AG08395 (cell line): ENCODE measurements at places on chromosomes 16 and 17.

GRCh38 chr17:28055546-28056275 lies 13.2 kb downstream of the NLK start:
- DNase-seq = no peak

GRCh38 chr17:42928714-42929496 lies 28.3 kb downstream of the G6PC1 start:
- peak; percentile 88 for DNase-seq

DNA sequence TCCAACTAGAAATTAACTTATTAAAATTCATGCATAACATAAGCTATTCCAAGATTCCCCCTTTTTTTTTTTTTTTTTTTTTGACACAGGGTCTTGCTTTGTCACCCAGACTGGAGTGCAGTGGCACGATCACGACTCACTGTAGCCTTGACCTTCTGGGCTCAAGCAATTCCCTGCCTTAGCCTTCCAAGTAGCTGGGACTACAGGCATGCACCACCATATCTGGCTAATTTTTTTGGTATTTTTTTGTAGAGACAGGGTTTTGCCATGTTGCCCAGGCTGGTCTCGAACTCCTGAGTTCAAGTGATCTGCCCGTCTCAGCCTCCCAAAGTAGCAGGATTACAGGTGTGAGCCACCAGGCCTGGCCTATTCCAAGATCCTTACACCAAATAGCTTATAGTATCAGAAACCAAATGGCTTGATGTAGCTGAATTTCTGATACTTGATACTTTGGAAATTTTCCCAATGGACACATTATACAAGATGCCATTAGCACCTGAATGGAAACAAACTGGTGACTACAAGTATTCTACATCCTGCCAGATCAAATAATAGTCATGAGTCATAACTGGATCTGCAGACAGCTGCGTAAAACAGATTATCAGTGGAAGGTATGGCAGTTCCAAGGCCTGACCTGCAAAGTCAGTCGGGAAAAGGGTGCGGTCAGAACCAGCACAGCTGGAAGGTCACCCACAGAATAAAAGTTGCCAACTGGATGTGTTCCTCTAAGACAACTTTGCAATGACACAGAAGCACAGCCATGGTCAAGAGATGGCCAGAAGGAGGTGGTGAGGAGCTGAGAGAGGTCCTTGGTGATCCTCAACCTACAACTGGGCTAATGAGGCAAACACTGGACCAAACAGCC lies 14.5 kb downstream of the TUBG1 start:
- DNase-seq = no peak

DNA sequence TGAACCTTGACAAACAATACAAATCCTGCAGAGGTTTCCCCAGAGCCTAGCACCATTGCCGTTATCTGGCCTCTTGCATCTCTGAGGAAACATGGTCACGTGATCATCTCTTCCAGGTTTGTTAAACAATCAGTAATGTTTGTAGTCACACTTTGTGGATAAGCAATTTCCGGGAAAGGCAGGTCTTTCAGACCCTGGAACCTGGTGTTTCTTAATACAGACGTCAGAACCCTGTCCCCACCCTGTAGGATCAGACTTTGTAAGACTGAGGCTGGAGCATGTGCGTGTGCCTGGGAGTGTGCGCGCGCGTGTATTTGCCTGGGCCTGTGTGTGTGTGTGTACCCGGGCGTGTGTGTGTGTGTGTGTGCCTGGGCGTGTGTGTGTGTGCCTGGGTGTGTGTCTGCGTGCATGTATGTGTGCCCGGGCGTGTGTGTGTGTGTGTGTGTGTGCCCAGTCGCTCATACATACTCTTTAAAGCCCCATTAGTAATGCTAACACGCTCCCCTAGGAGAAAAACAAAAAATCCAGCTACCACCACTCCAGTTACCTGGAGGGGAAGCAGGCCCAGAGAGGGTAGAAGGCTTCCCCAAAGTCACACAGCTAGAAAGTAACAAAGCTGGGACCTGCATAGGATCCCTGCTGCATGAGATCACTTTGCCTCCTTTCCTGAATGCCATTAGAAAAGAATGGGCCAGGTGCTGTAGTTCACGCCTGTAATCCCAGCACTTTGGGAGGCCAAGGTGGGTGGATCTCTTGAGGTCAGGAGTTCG lies 5.3 kb downstream of the CTNS start:
- no peak for DNase-seq

DNA sequence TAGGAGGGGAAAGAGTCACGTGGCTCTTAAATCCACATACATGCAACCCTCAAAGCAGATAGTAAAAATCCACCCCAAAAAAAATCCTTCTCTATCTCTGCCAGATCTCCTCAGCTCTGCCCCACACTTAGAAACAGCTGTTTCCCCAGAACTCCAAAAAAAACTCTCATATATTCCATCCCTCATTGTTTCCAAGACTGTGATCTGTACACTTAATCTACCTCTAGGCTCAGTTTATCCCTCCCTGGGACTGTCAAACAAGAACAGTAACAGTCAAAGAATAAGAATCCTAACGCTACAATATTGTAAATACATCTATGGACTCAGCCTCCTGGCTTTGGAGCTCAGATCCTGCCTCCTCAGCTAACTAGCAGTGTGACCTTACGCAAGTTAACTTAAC lies 11.6 kb downstream of the CUEDC1 start:
- DNase-seq = no peak

DNA sequence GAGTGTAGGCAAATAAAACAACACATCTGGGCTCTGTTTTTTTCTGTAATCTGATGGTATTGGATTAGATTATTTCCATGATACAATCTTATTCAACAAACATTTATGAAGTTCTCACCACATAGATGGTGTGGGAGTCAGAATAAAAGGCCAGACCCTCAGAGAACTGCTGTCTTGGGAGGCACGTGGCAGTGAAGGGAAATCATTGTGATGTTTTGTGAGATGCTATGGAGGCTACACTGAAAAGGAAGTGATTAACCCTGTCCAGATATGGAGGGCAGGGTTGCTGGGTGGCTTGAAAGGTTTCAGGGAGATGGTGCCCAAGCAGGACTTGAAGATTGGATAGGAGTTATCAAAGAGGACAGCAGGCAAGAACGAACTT lies 35.6 kb downstream of the DHRS7B start:
- no peak for DNase-seq

GRCh38 chr17:67280279-67280678 lies 35.3 kb upstream of the HELZ start:
- no peak for DNase-seq

GRCh38 chr17:6651919-6652452 lies 424 bp downstream of the C17orf100 start:
- DNase-seq = no peak

- no peak for DNase-seq
Measured at GRCh38 chr16:78988361-78988969, 612.1 kb downstream of the MAF start.

GRCh38 chr17:18866866-18867813 lies 9.2 kb downstream of the PRPSAP2 start:
- DNase-seq = no peak

DNA sequence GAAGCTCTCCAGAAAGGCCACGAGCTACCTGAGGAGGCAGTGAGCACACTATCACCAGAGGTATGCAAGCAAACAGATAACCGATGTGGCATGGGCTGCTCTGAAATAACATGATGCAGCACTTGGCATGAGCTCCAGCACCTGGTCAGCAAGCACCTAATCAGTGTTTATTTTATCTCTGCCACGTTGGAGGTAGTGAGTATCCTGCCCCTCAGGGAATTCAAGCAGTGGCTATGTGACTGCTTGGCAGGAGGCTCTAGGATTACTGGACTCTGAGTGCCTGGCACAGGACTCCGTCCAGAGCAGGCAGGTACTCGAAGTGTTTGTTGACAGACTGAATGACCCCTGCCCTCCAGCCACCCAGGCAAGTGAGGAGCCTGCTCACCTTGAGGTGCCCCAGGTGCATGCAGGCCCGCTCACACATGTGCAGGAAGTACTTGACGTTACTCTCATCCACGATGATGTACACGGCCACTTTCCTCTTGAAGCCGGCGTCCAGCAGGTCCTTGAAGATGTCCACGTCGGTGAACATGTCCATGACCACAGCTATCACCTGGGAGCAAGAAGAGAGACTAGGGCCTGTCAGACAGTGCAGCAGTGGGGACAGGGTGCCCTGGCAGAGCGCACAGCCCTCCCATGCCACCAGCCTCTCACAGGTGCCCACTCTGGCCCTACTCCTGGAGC lies 16.6 kb downstream of the FAM83G start:
- no peak for DNase-seq

- DNase-seq = no peak
Measured at GRCh38 chr16:58649707-58650106, 20.1 kb upstream of the CNOT1 start.

DNA sequence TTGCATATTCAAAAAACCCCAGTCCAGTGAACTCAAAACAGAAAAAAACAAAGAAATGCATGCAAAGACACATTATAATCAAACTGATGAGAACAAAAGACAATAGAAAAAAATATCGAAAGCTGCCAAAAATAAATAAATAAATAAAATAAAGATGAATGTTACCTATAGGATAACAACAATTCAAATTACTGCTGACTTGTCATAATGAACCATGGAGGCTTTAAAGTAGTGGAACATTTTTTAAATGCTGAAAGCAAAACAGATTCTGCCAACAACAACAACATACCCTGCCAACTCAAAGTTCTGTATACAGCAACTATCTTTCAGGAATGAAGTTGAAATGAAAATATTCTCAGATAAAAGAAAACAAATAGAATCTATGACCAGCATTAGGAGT lies 116.6 kb downstream of the CBLN1 start:
- no peak for DNase-seq

- no peak for DNase-seq
Measured at GRCh38 chr17:61897548-61898180, 30.1 kb downstream of the INTS2 start.

GRCh38 chr17:57926723-57927047 lies 28.5 kb downstream of the CUEDC1 start:
- no peak for DNase-seq

DNA sequence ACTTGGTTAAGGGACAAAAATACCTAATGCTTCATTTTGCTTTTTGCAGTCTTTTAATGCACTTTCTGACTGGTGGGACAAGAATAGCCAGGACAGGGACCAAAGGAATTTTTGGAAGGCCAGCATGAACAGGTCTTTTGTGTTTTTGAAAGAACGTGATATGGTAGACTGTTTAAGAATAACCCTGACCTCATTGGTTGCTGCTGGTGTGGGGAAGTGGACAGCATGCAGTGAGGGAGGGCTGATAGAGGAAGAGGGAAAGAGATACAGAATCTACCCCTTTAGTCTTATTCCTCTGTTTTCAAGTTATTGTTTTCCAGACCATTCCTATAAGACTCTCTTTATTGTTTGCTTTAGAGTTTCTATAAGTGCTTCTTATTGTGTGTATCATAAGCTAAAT lies 816.2 kb downstream of the CDH11 start:
- no peak for DNase-seq

GRCh38 chr17:78294776-78295175 lies 63.3 kb downstream of the TMEM235 start:
- DNase-seq = no peak

DNA sequence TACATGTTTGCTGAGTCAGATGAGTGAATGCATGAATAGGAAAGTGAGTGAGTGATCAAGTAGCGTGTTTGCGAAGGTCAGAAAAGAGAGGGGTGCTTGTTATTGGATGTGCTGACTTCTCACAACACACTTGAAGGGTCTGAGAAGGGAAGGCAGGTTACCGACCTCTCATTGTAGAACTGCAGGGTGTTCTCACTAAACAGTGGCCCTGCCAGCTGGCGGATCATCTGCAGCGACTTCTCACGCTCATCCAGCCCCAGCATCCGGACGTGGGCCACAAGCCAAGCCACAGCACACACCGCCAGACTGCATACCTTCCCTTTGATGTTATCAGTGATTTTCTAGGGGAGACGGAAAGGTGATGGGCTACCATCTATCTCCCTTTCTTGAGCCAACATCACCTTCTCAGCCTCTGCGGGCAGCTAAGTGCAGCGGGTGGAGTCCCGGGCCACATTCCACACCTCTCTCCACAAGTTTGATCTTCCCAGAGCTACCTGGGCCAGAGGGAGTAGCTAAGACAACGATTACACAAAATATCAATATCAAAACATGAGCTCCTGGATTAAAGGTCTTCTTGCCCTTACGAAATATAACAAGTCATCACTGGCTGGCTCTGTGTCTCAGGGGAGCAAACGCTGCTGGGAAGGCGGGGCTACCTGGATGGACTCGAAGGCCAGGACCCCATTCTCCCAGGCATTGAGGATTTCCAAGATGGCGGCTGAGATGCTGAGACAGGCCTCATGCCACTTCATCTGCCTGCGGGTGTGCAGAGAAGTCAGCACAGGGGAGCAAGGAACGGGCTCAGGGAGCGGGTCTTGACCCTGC lies 11.0 kb downstream of the CSF3 start:
- no peak for DNase-seq

DNA sequence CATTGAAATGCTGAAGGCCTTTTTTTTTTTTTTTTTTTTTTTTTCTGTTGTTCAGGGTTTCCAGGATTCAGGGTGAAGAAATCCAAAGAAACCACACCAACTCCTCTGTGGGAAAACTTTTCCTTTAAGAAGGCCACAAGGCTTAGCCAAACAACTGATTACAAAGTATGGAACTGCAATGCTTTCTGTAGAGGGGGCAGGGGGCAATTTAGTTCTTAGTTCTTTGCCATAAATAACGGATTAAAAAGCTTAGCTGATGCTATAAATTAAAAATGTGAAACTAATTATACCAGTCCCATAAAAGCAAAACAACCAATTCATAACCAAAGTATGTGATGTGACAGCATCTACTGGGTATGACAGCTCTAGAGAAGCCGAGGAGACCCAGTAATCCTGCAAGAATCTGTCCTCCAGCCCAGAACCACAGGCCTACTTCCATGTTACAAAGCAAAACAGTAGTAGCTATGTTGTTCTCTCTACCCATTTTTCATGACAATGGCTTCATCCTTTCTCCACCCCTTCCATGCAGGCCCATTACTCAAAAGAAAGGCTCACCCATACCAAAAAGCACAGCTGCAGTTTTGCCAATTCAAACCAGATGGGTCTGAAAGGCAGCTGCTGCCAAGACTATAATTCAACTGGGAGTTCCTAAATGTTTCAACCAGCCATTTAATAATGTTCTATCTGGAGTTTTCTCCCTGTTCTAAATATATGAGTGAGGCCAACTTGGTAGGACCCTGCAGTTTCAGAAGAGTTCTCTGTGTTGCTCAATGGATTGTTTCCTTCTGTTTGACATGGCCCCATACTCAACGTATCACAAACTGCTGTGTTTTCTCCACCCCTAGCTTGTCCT lies 167.1 kb upstream of the ZFHX3 start:
- peak; percentile 87 for DNase-seq

GRCh38 chr16:75204410-75204758 lies 2.6 kb downstream of the CTRB2 start:
- no peak for DNase-seq

GRCh38 chr16:11909653-11910545 lies 5.9 kb downstream of the GSPT1 start:
- peak; percentile 49 for DNase-seq

GRCh38 chr16:50635505-50636392 lies 45.4 kb downstream of the SNX20 start:
- no peak for DNase-seq

- no peak for DNase-seq
Measured at GRCh38 chr17:5677620-5678019, 93.3 kb upstream of the NLRP1 start.

GRCh38 chr17:47644324-47644723 lies 5.4 kb upstream of the KPNB1 start:
- DNase-seq = no peak

- DNase-seq = no peak
Measured at GRCh38 chr16:85947230-85948137, 48.5 kb downstream of the IRF8 start.
